ENCODE measurements at places on chromosomes 2 and 18.
A peak's percentile ranks its signal among the peaks of the same experiment; 100 is the strongest.

DNA sequence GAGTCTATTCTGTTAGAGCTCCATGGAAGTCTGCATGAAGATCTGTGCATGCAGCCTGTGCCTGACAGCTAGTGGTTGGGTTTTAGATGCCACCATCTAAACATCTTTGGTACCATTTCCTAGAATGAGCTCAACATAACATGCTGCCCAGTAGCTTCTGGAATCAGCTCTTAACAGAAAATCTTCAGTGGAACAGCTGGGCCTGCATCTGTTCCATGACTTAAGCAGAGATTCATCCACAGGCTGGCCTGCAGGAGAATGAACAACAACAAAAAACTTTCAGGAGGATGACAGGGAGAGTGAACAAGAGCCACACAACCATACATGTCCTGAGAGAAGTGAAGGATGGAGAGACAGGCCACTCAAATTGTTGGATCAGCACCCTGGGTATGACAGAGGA, 316.6 kb downstream of the RDH14 start:
- DNase-seq = no peak

- DNase-seq = no peak
These were observed 155.4 kb downstream of the ASB1 start for GRCh38 chr2:238582159-238582558.

- DNase-seq = peak; percentile 52
These were observed 37.9 kb downstream of the SLC38A11 start for GRCh38 chr2:164917296-164917903.

DNA sequence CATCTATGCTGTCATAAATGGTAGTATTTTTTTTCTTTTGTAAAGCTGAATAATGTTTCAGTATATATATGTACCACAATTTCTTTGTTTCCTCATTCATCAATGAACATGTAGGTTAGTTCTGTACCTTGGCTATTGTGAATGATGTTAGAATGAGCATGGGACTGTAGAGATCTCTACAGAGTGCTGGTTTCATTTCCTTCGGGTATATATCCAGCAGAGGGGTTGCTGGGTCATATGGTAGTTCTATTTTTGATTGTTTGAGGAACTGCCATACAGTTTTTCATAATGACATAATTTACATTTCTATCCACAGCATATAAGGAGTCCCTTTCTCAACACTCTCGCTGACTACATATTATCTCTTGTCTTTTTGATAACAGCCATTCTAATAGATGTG, 243.5 kb downstream of the CDH7 start:
- DNase-seq = no peak

GRCh38 chr2:64601785-64602391, 51.8 kb downstream of the SERTAD2 start:
- DNase-seq = no peak

GRCh38 chr2:70964596-70965386, 13.6 kb upstream of the ANKRD53 start:
- DNase-seq = no peak

- DNase-seq = no peak
These were observed 60.8 kb downstream of the CENPO start for GRCh38 chr2:24853996-24854395.

DNA sequence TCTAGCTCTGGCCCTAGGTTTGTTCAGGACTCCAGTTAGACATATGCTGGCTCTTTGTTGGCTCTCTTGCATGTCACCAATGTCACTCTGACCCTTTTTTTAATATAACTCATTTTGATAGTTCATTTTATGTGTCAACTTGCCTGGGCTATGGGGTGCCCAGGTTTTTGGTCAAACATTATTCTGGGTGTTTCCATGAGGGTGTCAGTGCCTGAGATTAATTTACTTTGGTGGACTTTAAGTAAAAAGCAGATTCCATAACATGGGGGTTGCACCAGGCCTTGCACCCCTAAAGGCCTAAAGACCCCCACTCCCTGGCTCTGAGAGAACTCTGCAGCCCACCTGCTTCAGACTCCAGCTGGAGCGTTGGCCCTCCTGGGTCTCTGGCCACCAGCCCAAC, 48.1 kb upstream of the SNTG2 start:
- no peak for DNase-seq

GRCh38 chr2:13240061-13240460, 523.3 kb downstream of the TRIB2 start:
- DNase-seq = no peak

DNA sequence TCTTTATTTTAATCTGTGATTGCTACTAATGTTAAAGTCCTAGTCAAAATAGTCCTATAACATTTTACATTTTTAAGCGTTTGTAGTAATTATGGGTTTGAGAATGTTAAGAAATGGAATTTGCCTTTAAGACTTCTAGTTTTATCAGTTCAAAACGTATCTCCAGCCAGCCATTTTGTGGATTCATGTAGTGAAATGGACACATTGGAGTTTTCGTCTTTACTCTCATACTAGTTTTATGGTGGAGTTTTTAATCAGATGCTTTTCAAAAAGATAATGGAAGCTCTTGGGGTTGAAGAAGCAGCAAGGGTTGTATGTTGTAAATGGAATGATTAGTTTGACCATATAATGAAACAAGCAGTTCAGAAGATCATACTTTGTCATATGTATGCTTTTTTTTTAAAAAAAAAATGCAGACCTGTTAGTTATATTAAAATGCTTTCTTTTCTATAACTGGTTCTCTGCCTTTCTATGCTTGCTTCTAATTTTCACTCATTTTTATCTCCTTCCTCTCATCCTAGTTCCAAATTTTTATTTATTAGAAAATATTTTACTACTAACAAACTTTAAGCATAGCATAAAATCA, 16.6 kb downstream of the VAPA start:
- no peak for DNase-seq

GRCh38 chr18:57154191-57154830, 7.4 kb downstream of the BOD1L2 start:
- no peak for DNase-seq

GRCh38 chr2:121505986-121506586, 24.6 kb upstream of the RNU4ATAC start:
- no peak for DNase-seq

DNA sequence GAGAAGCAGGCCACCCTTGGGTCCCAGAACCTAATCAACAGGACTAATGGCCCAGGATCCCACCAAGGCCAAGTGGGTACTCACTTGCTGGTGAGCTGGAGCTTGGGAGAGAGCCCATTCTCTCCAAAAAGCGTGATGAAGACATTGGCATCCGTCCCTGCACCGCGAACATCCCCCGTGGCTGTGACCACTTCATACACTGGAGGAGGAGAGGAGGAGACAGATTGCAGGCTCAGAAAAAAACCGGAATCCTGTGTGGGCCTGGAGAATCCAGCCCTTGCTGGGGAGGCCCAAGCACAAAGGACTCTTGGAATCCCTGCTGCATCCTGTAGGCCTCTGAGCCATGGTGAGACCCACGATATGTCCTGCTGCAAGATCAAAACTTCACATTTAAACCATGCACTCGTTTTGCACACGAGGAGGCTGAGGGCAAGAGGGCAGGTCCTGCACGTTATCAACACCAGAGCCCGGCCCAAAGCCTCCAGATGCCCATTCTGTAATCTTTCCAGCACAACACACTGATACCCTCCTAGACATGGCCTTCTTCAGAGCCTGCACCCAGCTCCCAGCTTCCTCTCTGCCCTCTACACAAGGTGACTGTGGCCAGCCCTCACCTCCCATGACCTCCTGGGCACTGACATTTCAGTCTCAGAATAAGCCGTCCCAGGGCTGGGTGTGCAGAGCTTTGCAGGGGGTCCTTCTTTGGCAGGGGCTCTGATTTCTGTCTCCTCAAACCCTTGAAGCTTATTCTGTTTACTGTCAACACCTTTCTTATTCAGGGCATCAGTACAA, 7.8 kb downstream of the LOXHD1 start:
- no peak for DNase-seq

- no peak for DNase-seq
These were observed 192.5 kb downstream of the NDUFA10 start for GRCh38 chr2:239832490-239833268.

DNA sequence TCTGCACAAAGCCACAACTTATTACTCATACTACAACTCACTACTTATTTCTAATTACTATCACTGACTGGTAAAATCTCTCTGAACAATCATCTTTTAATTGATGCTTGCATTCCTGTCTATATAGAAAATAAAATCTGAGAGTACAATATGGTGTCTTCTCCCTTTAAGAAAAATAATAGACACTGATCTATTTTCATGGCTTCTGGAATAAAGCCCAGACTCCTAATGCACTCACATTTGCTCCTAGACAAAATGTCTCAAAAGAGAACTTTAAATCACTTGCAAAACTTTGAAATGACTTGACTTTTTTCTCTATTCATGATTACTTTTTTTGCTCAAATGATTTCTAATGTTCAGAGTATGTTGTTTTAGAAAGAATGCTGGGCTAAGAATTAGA, 28.7 kb downstream of the ESCO1 start:
- DNase-seq = no peak

GRCh38 chr2:210519594-210519993, 36.8 kb upstream of the CPS1 start:
- no peak for DNase-seq

GRCh38 chr18:33914399-33914798, 310.3 kb downstream of the NOL4 start:
- peak; percentile 8 for DNase-seq

DNA sequence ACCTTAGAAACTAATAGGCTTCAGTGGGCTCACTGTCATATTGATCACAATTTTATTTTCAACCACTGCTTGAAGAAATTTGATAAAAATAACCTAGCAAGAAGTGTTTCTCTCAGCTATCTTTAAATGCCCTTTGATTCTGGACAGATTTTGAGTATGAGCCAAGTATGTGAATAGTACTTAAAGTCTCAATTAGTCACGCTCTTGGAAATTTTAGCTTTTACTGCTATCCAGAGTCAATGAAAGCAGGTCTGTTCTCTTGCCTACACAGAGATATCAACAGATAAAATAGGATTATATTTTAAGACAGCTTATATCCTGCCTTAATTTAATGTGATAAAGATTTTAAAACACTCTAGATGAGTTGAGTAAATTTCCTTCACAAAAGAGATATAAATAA, 337.3 kb downstream of the CBLN2 start:
- no peak for DNase-seq

GRCh38 chr2:121304941-121305340, 19.9 kb upstream of the TFCP2L1 start:
- DNase-seq = no peak

- no peak for DNase-seq
These were observed 14.7 kb downstream of the AGAP1 start for GRCh38 chr2:235508371-235509160.

DNA sequence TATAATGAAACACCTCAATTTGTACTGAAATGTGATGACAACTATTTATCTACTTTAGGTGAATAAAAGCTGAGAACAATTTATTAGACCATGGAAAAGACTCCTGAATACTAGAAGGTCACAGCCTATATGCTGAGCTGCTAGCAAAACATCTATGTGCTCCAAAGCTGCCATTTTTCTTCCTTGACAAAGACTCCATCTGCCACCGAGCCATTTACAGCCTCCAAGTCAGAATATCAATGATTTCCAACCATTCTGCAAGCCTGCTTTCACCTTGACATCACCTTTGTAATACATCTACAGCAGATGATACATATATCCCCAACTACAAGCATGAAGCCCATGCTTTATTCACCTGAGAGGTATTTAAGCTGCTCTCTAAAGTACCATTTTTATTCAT, 84.9 kb downstream of the BAZ2B start:
- DNase-seq = no peak

- DNase-seq = no peak
These were observed 151.1 kb downstream of the SMAD2 start for GRCh38 chr18:47779381-47779780.

DNA sequence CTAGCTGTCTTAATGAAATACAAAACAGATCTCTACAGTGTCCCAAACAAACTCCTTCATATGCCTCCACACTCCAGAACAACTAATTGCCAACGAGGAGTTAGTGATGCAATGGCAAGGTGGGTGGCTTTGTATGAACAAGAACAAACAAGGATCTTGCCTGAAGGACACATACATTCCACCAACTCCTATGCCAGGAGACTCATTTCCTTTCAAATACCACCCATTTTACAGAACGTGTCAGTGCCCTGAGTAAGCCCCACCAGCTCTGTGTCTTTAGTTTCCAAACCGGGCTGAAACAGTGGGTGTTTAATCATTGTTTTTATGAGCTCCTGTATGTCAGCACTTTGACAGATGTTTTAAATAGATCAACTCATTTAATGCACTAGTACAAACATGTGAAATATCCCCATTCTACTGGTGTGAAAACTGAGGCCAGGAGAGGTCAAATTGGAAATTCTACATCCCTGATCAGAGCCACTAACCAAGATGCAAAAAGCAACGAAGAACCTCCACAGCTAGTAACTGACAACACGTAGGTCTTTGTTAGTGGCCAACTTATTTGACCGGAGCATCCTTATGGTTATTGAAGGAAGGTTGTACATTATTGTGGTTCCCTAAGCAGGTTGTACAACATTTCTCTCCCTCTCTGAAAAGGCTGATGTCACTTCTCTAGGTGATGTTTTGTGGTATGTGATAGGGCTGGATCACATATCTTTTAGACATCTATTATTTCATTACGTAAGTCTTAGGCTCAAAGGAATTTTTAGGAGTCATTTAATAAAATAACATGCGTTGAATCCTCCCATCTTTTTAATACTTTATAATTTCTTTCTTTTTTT, 534.9 kb upstream of the TNP1 start:
- no peak for DNase-seq

DNA sequence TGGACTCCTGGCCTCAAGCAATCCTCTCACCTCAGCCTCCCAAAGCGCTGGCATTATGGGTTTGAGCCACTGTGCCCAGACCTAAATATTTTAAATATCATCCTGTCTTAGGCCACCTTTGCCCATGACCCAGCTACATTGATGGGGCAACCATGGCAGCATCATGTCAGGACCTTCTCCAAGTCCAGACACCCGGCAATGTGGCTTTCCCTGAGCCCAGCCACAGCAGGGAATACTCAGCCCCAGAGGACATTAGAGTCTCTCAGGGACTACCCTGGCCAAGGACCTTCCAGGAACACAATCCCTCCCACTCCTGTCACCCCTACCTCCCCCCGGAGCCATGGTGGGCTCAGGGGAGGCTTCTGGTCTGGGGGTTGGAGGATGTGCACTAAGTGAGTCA, 72.8 kb downstream of the SMAD7 start:
- no peak for DNase-seq

DNA sequence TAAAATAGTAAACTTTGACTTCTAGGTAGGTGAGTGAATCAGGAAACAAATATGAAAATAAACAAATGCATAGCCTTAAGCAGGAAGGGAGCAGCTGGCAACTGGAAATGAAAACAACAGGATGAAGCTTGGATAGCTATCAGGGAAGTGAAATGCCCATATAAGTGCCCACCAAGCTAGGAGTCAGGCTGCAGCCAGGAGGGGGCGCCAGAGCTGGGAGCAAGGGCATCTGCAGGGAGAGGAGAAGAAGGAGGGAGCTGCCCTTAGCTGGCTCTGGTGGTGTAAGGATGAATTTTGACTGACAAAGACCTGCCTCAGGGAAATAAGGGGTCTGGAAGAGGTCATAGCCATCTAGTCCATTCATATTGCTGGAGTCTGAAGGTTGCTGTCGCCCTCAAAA, 298.3 kb downstream of the TDRD15 start:
- DNase-seq = peak; percentile 8

DNA sequence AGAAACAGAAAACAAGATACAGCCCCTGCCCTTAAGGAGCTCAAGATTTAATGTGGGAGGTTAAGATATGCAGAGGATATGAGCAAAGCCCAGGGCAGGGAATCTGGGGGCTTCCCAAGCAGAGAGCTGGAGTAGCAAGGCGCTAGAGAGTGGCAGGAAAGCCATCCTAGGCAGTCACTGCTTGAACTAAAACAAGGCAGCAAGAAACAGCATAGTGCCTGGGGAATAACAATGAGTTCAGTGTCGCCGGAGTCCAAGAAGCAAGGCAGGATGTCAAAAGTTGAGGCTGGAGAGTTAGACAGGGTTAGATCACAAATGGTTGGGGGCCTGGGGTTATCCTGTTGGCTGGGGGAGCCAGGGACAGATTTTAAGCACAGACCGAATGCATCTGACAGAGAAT, 24.6 kb downstream of the CDH2 start:
- DNase-seq = no peak
